Activated T-cell treated with anti-CD3 and anti-CD28 coated beads, Interleukin-2, amount 50 U/mL, for 72 hours (primary cell): ENCODE measurements at places on chromosomes 4 and X. TPM values are rescaled to one million over a fixed set of nuclear protein-coding genes. Genes with fewer than 3 reads are reported as not detected.
A peak's percentile ranks its signal among the peaks of the same experiment; 100 is the strongest.

DNA sequence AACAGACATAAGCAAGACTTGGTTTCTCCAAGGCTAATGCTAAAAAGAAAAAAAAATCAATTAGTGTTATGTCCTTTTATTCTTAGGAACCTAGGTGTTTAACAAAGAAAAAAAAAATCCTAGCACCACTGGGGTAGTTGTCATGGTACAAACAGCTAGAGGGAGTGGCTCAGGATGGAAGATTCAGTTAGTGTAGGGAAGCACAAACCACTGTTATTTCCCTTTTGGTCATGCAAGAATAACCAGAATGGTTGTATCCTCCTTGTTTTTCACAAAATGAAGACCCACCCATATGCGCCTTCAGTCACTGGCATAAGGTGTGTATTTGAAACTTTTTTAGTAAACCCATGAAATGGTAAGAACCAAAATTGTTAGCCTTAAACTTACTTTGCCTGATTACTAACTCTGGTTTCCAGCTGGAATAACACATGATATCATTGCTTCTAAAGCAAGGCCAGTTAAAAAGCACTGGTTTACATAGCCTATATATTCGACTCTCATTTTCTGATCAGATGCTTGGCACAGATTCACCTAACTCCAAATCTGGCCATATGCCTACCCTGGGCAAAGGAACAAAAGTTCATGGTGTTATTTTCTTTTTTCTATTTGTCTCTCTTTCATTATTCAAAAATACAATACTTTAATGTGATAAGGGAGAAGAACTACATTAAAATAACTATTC is 132.6 kb downstream of the SCFD2 start:
- no peak overlapping the region for H3K27ac ChIP-seq
- no peaks in the 10 kb centered on the region for H3K4me1 ChIP-seq
- no peak overlapping the region for H3K4me3 ChIP-seq
- no peaks in the 10 kb centered on the region for H3K27me3 ChIP-seq
- no peak for DNase-seq
- H3K36me3 ChIP-seq = peaks cover 2% of the 10 kb centered on the region

DNA sequence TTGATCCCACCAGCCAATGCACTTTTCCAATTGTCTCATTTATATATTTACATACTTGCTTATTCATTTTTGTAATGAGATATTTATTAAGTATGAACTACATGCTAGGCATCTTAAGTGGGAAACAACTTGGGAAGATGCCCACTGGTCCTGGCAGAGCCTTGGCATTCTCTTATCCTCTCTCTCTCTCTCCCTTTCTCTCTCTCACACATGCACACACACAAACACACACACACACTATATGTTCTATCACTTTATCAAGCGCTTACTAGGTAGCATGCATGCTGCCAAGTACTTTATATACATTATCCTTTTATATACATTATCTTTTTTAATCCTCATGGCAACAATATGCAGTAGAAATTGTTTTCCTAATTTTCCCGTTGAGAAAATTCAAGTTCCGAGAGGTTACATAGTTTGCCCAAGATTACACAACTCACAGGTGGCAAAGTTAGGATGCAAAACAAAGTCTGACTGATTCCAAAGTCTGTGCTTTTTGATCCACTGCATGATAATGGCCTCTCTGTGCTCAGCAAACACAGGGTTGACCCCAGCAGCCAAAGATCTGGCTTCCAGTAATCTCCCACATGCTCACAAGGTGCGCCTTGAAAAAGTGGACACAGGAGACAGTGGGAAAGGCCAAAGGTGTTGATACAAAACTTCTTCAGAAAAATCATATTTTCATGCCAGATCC is 173.1 kb upstream of the KLF3 start:
- H3K36me3 ChIP-seq = no peaks in the 10 kb centered on the region
- H3K27me3 ChIP-seq = no peaks in the 10 kb centered on the region
- peaks cover 33% of the 10 kb centered on the region for H3K4me1 ChIP-seq
- DNase-seq = no peak

DNA sequence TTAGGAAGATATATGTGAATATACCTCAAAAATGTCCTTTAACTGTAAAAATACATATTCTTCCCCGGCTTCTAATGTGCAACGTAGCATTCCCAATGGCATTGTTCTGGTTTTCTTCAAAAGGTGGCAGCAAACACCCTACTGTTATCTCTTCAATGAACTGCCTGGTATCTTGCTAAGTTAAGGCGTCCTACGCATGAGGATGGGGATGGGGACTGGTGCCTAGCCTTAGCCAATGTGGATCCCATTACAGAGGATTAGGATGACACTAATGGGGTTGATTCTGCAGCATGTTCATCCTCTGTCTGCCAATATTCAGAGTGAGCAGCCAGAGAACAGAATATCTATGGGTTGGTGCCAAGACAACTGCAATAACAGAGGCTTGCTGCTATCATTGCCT is 334.9 kb upstream of the ADGRL3 start:
- DNase-seq = no peak
- H3K27ac ChIP-seq = no peak overlapping the region
- H3K27me3 ChIP-seq = no peaks in the 10 kb centered on the region
- H3K36me3 ChIP-seq = no peaks in the 10 kb centered on the region

GRCh38 chr4:74768857-74769525 is 25.3 kb downstream of the BTC start:
- no peaks in the 10 kb centered on the region for H3K36me3 ChIP-seq
- no peak overlapping the region for H3K4me3 ChIP-seq
- no peak overlapping the region for H3K27ac ChIP-seq
- H3K4me1 ChIP-seq = no peaks in the 10 kb centered on the region
- no peaks in the 10 kb centered on the region for H3K27me3 ChIP-seq

GRCh38 chrX:71170660-71171059 is 26.0 kb downstream of the NLGN3 start:
- no peaks in the 10 kb centered on the region for H3K36me3 ChIP-seq
- peaks cover 10% of the 10 kb centered on the region for H3K4me1 ChIP-seq
- DNase-seq = no peak
- peaks cover 8% of the 10 kb centered on the region for H3K27me3 ChIP-seq
- no peak overlapping the region for H3K4me3 ChIP-seq

- no peak overlapping the region for H3K27ac ChIP-seq
- H3K27me3 ChIP-seq = no peaks in the 10 kb centered on the region
- no peaks in the 10 kb centered on the region for H3K4me1 ChIP-seq
- DNase-seq = no peak
- H3K36me3 ChIP-seq = no peaks in the 10 kb centered on the region
Measured at GRCh38 chr4:85610450-85610849, 135.5 kb downstream of the ARHGAP24 start.

DNA sequence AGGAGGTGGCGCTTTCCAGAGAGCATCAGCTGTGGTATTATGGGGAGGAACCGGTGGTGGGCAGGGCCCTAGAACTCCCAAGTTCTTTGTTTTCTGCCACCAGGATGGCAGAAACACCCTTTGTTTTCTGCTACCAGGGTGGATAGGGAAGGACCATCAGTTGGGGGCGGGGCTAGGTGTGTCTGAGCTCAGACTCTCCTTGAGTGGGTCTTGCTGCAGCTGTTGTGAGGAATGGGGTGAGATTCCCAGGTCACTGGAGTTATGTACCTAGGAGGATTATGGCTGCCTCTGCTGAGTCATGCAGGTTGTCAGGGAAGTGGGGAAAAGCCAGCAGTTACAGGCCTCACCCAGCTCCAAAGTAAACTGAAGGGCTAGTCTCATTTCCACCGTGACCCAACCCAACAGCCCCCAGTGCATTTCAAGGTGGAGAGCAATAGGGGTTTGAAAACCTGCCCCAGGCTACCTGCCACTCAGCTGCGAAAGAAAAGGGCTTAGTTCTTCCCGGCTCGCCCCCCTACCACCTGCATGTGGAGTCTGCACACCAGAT is 167.8 kb upstream of the FAM241A start:
- no peaks in the 10 kb centered on the region for H3K36me3 ChIP-seq
- no peak overlapping the region for H3K4me3 ChIP-seq
- no peaks in the 10 kb centered on the region for H3K4me1 ChIP-seq
- H3K27me3 ChIP-seq = no peaks in the 10 kb centered on the region

- H3K36me3 ChIP-seq = no peaks in the 10 kb centered on the region
- no peak for DNase-seq
- H3K27ac ChIP-seq = no peak overlapping the region
- peaks cover 58% of the 10 kb centered on the region for H3K27me3 ChIP-seq
Measured at GRCh38 chr4:176001151-176002006, 64.3 kb upstream of the WDR17 start.

- H3K27me3 ChIP-seq = no peaks in the 10 kb centered on the region
- DNase-seq = no peak
- H3K4me3 ChIP-seq = no peak overlapping the region
- H3K4me1 ChIP-seq = no peaks in the 10 kb centered on the region
- H3K27ac ChIP-seq = no peak overlapping the region
- peaks cover 3% of the 10 kb centered on the region for H3K36me3 ChIP-seq
Measured at GRCh38 chr4:30866346-30866745, 146.2 kb downstream of the PCDH7 start.

DNA sequence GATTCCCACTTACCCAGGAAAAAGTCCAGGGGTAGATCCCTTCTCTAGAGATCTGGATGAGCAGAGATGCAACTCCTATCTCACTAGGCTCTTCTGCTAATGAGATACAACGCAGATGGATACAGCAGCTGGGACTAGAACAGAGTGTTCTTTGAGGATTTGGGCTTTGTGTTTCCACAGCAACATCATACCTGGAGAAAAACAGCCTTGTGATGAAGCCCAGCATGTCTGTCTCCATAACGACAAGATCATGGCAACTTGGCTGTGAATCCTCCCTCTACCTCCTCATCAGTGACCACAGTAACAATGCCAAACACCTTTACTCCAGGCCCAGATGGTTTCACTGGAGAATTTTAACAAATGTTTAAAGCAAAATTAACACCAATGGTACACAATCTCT is 80.1 kb downstream of the RCHY1 start:
- H3K36me3 ChIP-seq = peaks cover 4% of the 10 kb centered on the region
- no peak for DNase-seq
- H3K27me3 ChIP-seq = peaks cover 17% of the 10 kb centered on the region
- no peak overlapping the region for H3K27ac ChIP-seq
- H3K4me1 ChIP-seq = no peaks in the 10 kb centered on the region

- H3K4me3 ChIP-seq = peak overlapping the region; percentile 59
- peak overlapping the region; percentile 78 for H3K27ac ChIP-seq
- peaks cover 93% of the 10 kb centered on the region for H3K4me1 ChIP-seq
- DNase-seq = no peak
- no peaks in the 10 kb centered on the region for H3K27me3 ChIP-seq
- peaks cover 60% of the 10 kb centered on the region for H3K36me3 ChIP-seq
Measured at GRCh38 chr4:102817021-102817605, 10.2 kb downstream of the UBE2D3 start.

GRCh38 chrX:149494844-149495565 is 10.1 kb downstream of the IDS start:
- no peak for DNase-seq
- no peak overlapping the region for H3K4me3 ChIP-seq
- peaks cover 8% of the 10 kb centered on the region for H3K4me1 ChIP-seq
- H3K27ac ChIP-seq = no peak overlapping the region

- H3K27me3 ChIP-seq = no peaks in the 10 kb centered on the region
- peaks cover 6% of the 10 kb centered on the region for H3K4me1 ChIP-seq
- no peak overlapping the region for H3K27ac ChIP-seq
Measured at GRCh38 chr4:74311696-74312313, 3.5 kb downstream of the EPGN start.

GRCh38 chr4:172750910-172751309 is 417.7 kb upstream of the GALNT7 start:
- no peak overlapping the region for H3K4me3 ChIP-seq
- H3K27me3 ChIP-seq = no peaks in the 10 kb centered on the region
- H3K36me3 ChIP-seq = peaks cover 1% of the 10 kb centered on the region
- H3K4me1 ChIP-seq = peaks cover 6% of the 10 kb centered on the region
- DNase-seq = no peak
- no peak overlapping the region for H3K27ac ChIP-seq

DNA sequence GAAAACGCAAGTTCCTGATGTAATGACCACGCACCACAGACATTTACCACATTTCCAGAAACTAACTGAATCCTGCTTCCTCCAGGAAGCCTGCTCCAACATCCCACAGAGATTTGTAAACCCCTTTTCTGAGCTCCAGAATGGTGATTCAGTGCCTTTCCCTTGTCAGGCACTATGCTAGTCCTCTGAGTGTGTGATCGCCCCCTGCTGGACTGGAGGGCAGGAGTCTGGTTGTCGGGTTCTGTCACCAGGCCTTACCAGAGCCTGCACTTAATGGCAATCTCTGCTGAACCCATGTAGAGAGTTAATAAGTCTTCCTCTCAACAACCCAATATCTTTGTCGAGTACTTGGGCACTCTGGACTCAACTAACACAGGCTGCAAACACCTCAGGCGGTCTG is 14.5 kb upstream of the KDM5C start:
- peaks cover 10% of the 10 kb centered on the region for H3K4me1 ChIP-seq
- no peaks in the 10 kb centered on the region for H3K36me3 ChIP-seq
- no peak overlapping the region for H3K27ac ChIP-seq
- peaks cover 14% of the 10 kb centered on the region for H3K27me3 ChIP-seq
- peak; percentile 31 for DNase-seq

GRCh38 chr4:2934077-2934812 is 29.0 kb downstream of the NOP14 start:
- peak overlapping the region; percentile 38 for H3K27ac ChIP-seq
- H3K4me1 ChIP-seq = peaks cover 50% of the 10 kb centered on the region
- DNase-seq = peak; percentile 59
- H3K36me3 ChIP-seq = peaks cover 22% of the 10 kb centered on the region
- peak overlapping the region; percentile 96 for H3K4me3 ChIP-seq

GRCh38 chr4:111847296-111848008 is 297.8 kb upstream of the FAM241A start:
- no peaks in the 10 kb centered on the region for H3K27me3 ChIP-seq
- H3K4me1 ChIP-seq = no peaks in the 10 kb centered on the region
- DNase-seq = no peak
- H3K4me3 ChIP-seq = no peak overlapping the region
- H3K36me3 ChIP-seq = no peaks in the 10 kb centered on the region

DNA sequence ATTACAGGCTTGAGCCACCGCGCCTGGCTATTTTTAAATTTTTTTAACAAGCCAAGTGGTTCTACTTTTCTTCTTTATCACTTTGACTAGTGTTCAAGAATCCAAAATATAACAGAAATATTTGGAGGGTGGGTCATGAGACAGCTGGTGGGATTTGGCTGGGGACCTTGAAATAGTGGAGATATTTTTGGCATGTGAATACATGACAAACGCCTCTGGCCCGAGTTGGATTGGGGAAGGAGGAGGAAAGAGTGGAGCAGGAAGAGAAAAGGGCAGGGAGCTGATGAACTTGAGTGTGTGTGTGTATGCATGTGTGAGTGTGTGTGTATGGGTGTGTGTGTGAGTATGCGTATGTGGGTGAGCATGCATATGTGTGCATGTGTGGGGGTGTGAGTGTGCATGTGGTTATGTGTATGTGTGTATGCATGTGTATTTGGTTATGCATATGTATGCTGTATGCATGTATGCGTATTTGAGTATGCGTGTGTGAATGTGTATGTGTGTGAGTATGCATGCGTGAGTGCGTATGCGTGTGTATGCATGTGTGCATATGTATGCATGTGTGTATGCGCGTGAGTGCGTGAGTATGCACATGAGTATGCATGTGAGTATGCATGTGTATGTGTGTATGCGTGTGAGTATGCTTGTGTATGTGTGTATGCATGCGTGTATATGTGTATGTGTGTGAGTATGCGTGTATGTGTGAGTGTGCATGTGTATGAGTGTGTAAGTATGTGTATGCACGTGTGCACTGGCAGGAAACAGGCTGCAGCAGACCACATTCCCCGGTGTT is 49.6 kb downstream of the JADE1 start:
- no peak for DNase-seq
- peaks cover 13% of the 10 kb centered on the region for H3K36me3 ChIP-seq
- peak overlapping the region; percentile 66 for H3K27ac ChIP-seq
- H3K27me3 ChIP-seq = no peaks in the 10 kb centered on the region

NHS gene
- 11.4 TPM for total RNA-seq

CSAG3 gene
- total RNA-seq = 5.3 TPM

USP51 gene
- total RNA-seq = 2.7 TPM

ARHGEF38 gene
- total RNA-seq = not detected

ANXA5 gene
- 64.1 TPM for total RNA-seq

VEGFD gene
- not detected for total RNA-seq

GAGE2A gene
- total RNA-seq = not detected

SPOCK3 gene
- not detected for total RNA-seq

TMEM31 gene
- not detected for total RNA-seq

UGT2B17 gene
- total RNA-seq = not detected
